Fibroblast of upper back skin (primary cell): ENCODE measurements at places on chromosomes 16 and 17.

GRCh38 chr17:6067060-6067459 is 3.1 kb upstream of the WSCD1 start:
- DNase-seq: no peak

GRCh38 chr17:35568561-35568960 is 7.9 kb upstream of the SLFN14 start:
- peak; percentile 30 for DNase-seq

- DNase-seq: no peak
Observed at GRCh38 chr17:31490019-31490650, 98.7 kb downstream of the RAB11FIP4 start.

- no peak for DNase-seq
Observed at GRCh38 chr16:11210260-11210659, 45.7 kb downstream of the SOCS1 start.

- peak; percentile 72 for DNase-seq
Observed at GRCh38 chr16:84611041-84611440, 6.8 kb downstream of the COTL1 start.

GRCh38 chr17:29597361-29598172 is 4.6 kb downstream of the ANKRD13B start:
- DNase-seq: no peak

GRCh38 chr17:75559958-75560533 is 27.6 kb upstream of the MYO15B start:
- DNase-seq: no peak

- DNase-seq: no peak
Observed at GRCh38 chr16:17949141-17949981, 387.2 kb downstream of the NPIPA8 start.

GRCh38 chr17:82212331-82213250 is at the start of gene CCDC57:
Gene CCDC57 (minus strand): TSS chr17:82212842. CDS start chr17:82201944, 10,898 bp downstream.
- peak; percentile 73 for DNase-seq

- DNase-seq: no peak
Observed at GRCh38 chr16:6498858-6499257, 833.8 kb upstream of the RBFOX1 start.
